Fibroblast of lung (primary cell): ENCODE measurements at places on chromosomes 1 and 21.

DNA sequence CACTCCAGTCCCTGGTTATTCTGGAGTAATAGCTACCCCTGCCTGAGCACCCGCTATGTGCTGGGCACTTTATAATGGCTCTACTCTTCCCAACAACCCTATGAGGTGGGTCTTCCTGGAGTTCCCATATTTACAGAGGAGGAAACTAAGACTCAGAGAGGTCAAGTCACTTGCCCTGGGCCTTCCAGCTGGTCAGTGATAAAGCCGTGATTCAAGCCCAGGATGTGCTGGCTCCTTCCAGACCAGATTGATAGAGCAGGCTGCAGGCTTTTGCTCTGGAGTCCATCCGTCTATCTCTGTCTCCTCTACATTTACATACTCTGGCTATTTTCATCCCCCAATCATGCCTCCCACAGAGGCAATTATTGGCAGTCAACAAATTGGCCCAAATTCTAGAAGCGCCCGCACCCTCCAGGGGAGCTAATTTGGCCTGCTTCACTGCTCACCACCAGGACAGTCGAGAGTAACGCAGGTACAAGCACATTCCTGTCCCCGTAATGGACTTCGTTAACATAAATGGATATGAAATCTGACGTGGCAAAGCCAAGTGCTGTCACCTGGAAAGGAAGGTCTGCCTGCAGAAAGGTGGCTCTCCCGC, 39.8 kb upstream of the SELENON start:
- no peak for DNase-seq

- DNase-seq = no peak
These were observed 29.7 kb upstream of the PYHIN1 start for GRCh38 chr1:158901623-158902022.

DNA sequence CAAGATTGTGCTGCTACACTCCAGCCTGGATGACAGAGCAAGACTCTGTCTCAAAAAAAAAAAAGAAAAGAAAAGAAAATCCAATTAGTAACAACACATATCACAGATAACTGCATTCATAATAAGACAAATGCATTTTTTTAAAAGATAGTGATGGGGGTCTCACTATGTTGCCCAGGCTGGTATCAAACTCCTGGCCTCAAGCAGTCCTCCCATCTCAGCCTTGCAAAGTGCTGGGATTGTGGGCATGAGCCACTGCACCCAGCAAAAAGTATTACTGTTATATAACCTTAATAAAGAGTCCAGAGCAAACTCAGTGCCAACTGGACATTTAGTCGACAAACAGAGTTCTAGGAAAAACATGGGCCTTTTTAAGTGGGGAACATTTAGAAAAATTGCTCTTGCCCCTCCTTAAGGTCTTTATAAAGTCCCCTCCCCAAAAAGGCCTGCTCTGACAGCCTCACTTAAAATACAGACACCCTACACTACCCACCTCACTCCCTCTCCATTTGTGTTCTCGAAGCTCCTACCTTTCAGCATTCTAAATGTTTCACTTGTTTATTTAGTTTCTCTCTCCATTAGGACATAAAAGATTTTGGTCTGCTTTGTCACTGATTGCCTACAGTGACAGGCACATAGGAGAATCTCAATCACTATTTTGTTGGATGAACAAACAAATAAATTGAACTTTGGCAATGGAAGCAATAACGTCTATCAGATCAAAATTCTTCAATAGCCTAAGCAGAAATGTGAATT, 7.5 kb downstream of the ABCB10 start:
- no peak for DNase-seq

GRCh38 chr1:209490013-209490412, 93.5 kb upstream of the CAMK1G start:
- DNase-seq = peak; percentile 19

DNA sequence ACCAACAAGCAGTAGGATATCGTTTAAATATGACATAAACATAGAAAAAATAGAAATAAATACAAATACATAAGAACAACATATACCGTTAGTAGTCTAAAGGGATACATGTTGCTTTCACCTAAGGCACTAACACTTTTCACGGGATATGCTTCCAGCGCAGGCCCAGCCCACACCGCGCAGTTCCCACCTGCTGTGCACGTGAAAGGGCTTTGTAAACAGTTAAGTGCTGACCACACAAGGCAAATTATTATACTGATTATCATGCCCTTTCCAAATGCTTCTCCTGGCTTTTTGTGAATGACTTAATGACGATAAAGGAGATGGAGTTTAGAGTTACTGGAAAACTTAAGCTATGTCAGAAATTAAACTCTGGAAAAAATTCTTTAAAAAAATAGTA, 11.3 kb upstream of the IL22RA1 start:
- no peak for DNase-seq

DNA sequence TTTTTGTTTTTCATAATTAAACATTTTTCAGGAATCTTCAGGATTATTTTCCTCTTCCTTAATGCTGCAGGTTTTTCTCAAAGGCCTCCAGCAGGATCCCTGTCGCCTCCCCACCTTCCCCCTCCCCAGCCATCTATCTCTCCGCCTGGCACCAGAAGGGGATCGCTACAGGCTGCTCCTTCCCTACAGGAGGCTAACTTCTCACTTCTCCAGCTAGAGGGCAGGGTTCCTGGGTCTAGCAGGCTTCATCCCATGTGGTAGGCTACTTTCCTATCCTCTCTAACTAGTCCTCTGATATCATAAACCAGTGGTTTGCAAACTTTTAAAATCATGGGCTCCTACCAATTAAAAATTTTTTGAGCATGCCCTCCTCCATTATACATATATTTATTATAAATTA, 104.1 kb downstream of the KCNN3 start:
- peak; percentile 20 for DNase-seq

DNA sequence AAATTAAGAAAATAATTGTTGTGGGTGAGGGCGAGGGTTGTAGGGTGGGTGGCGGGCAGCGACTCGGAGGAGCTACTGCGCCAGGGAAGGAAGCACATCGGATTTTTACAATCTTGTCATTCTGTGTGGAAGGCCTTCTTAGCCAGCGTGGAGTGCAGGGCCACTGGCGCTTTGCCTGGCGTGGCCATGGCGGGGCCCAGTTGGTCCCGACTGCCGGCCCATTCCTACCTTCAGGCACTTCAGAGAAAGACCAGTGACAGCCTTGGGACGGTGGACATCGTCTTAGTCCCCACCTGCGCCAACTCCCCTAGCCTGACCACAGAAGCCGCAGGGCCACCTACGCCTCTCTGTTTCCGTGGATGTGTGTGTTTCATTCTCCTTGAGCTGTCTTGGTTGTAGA, 136.9 kb upstream of the NEGR1 start:
- DNase-seq = no peak

- no peak for DNase-seq
These were observed 26.3 kb downstream of the PLPP3 start for GRCh38 chr1:56553046-56553445.

DNA sequence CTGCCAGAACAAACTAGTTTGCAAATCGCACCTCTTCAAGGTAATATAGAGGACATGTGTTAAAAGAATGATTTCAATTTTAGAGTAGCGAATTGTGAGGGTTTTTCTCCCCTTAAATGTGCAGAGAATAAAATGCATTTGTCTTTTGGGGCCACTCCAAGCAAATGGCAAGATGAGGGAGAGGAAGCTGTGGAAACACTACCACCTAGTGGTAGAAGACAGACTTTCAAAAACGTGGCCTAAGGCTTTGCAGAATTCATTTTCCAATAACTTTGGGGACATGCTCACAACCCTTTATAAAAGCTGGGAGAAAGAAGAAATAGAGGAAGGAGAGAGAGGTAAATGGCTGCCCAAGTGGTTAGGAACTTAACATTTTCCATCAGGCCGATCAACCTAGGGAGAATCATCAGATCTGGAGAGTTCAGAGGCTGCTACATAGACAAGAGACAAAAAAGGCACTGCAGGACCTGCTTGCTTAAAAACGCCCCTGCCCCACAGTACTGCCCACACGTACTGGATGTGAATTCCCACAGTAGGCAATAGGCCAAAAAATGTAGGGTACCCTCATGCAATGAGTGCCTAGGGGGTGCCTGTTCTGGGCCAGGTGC, 15.7 kb upstream of the RCAN1 start:
- DNase-seq = peak; percentile 69

- no peak for DNase-seq
These were observed 247.9 kb upstream of the B3GALT2 start for GRCh38 chr1:193434319-193434718.

- DNase-seq = peak; percentile 63
These were observed 615 bp downstream of the CLIC4 start for GRCh38 chr1:24745711-24746413.

- no peak for DNase-seq
These were observed 187.2 kb downstream of the NFIA start for GRCh38 chr1:61269602-61270001.

DNA sequence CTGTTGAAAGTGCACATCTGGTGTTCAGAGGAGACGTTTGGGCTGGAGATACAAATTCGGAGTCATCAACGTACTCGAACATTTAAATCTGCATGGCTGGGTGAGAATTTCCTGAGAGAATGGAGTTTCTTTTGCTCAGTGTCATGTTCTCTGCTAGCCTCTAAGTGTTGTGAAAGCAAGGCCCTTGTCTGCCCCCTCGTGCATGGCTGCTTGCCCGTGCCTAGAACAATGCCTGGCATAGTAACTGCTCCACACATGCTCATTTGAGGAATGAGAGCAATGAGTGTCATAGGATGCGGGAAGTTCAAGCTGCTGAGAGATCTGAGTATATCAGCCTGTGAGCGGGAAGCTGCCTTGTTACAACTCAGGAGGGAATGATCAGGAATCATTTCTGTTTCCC, 171.1 kb upstream of the CSF3R start:
- peak; percentile 8 for DNase-seq

- DNase-seq = no peak
These were observed 44.1 kb downstream of the RASSF5 start for GRCh38 chr1:206551296-206551985.
